ENCODE measurements at places on chromosomes 5 and 9.

DNA sequence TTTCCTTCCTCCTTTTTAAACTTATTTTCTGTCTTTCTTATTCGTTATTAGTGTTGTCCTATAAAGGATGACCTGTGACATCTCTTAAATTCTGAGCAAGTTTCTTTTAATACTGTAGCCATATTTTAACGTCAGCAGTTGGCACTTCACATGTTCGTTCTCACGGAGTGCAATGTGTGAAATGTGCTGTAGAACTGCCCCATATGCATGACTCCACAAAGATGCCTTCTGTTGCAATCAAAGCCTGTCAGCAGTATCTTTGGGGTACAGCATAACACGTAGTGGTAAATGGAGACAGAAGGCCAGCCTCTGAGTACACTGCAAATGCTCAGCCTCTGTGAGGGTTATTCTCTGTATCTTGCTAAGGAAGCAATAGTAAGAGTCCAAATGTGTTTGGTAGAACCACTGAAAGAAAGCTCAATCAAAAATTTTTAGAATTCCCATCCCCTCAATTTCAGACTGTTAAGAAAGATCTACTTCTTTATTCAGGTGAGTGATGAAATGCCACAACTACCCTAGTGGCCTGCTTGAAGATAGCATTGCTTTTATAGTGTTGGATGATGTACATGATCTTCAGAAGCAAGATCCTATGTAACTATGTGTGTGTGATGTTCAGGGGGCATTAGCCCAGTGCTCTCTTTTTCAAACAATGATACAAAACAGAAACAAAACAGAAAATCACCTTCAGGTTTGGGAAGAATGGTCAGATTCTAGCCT, 277.7 kb downstream of the TMEM167A start:
- no peak for DNase-seq

GRCh38 chr5:6820851-6821479, 107.7 kb downstream of the TENT4A start:
- DNase-seq, result no peak

- DNase-seq, result no peak
Measured at GRCh38 chr5:176954050-176954449, 52.5 kb downstream of the UIMC1 start.

GRCh38 chr5:171840066-171840465, 54.4 kb downstream of the SMIM23 start:
- no peak for DNase-seq

GRCh38 chr9:108911820-108912219, 22.1 kb downstream of the ELP1 start:
- DNase-seq, result no peak

- no peak for DNase-seq
Measured at GRCh38 chr9:91261417-91261816, 100.3 kb downstream of the AUH start.

- no peak for DNase-seq
Measured at GRCh38 chr5:149883550-149883949, 61.0 kb downstream of the PDE6A start.

DNA sequence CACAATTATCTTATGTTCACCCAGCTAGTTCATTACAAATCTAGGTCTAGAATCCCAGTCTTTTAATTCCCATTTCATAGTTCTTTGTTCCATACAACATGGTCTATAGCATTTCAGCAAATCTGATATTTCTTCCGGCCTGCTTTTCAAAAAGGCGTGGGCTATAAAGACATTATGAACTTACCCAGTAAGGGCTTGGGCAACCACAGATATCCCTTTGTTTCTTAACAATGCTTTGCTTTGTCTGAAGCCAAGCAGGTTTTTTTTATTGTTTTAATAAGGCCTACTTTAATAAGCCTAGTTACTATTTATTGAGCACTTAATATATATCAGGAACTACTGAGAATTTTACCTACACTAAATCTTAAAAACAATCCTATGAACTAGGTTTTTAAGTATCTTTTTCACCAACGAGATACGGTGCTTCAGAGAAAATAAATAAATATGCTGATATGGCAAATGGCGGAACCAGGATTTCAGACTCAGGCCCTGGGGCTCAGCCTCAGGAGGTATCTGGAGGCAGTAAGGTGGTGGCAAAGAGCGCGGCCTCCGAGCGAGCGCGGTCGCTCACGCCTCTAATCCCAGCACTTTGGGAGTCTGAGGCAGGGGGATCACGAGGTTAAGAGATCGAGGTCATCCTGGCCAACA, 29.7 kb downstream of the PCA3 start:
- DNase-seq, result no peak

Data from keratinocyte (primary cell).